Activated T-cell treated with anti-CD3 and anti-CD28 coated beads for 1 hour (primary cell): ENCODE measurements at places on chromosomes 11 and 22.

DNA sequence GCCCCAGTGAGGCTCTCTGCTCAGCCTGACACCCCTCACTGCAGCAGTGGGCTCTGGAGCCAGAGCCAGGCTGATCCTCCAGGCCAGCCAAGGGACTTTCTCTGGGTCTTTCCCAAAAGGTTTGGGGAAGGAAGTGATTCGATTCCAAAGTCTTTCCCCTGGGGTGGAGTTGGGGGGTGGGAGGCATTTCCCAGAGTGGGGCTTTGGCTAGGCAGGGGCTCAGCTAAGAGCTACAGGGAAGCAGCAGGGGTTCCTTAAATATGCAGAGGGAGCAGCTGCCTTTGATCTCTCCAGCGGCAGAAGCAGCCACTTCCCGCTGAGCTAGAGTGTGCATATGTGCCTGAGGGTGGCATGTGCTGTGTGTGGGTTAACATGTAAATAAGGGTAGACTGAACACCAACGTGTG, 192.9 kb downstream of the INSC start:
- no peak for DNase-seq

GRCh38 chr11:100738701-100739270, 51.7 kb downstream of the ARHGAP42 start:
- no peak for DNase-seq

DNA sequence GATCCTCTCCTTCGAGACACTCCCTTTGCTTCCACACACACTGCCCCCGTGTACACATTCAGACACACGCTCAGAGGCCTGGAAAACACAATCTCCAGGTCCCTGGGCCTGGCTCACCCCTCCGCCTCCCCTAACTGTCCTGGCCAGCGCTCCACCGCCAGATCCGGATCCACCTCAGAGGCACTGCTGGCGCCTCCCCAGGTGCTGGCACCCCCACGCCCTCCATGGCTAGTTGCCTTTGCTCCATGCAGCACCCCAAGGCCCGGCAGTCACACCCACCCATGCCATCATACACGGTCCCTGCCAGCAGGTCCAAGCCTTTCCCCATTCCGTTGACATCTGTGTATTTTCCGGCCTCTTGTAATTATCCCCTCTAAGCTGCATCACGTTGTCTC, 11.1 kb downstream of the SPTBN2 start:
- no peak for DNase-seq

DNA sequence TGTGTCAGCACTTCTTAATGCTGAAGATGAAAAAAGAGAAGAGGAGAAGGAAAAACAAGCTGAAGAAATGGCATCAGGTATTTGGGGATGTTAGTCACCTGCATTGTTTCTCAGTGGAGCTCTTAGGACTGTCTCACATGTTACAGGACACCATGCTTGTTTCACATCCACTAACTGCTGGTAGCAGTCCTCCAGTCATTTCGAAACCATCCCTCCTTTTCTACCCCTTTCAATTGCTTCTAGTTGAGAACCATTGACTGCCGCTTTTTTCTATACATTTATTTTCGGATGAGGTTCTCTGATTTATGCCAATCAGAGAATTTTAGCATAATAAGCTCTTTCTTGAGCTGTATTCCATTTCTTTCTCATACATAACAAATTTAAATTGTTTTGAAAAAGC, 21.5 kb downstream of the BIRC2 start:
- no peak for DNase-seq

DNA sequence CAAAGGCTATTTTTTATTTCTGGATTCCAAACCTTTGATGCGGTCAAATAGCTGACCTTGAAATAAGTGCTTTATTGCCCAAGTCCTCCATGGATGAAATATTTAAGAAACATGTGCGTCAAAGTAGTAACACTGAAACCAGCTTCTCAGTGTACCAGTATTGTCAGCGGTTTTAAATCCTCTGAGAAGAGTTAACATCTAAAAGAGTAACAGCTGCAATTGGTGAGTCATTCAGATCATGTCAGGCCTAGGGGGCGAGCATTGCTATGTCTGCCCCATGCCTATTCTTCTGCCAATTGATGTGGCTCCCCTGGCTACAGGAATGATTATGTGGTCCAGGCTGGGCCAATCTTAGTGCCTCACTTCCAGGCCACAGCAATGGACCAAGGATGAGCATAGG, 263.3 kb upstream of the SORL1-AS1 start:
- DNase-seq, result no peak

- DNase-seq, result no peak
Observed at GRCh38 chr11:67542971-67543370, 19.7 kb upstream of the CABP2 start.

GRCh38 chr11:76808171-76808570, 25.0 kb downstream of the TSKU start:
- DNase-seq, result no peak

DNA sequence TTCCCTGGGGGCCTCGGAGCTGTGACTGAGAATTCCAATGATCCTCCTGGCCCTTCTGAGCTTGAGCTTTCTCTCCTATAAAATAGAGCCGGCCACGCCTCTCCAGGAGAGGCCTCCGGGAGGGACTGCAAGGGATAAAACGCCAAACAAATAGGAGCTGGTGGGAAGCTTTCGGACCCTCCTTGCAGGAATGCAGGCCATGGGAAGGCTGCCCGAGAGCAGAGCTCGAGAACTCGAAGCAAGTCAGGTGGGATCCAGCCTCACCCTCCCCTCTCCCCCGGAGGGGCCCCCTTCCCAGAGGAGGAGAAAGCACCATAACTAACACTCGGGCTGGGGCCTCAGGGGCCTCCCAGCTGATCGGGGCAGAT, 34.6 kb downstream of the FLRT1 start:
- no peak for DNase-seq

DNA sequence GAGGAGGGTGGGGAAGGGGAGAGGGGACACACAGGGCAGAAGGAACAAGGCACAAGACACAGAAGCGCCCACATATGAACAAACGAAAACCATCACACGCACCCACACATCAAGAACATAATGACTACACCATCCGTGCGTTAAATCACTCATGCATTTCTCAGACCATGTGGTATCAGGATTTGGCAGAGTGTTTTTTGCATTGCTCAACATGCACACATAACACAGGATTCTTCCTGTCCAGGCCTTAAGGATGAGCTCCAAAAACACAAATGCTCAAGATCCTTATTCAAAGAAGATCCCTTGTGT, 309.5 kb downstream of the CADM1 start:
- DNase-seq, result no peak

GRCh38 chr11:111918390-111919256, at the start of gene C11orf52:
Gene C11orf52 (plus strand): TSS chr11:111918913. CDS start chr11:111918973, 60 bp downstream.
- no peak for DNase-seq

GRCh38 chr11:128592454-128592853, 5.1 kb upstream of the ETS1 start:
- DNase-seq, result no peak

- no peak for DNase-seq
Observed at GRCh38 chr22:45785458-45785857, 113.8 kb downstream of the ATXN10 start.

- DNase-seq, result no peak
Observed at GRCh38 chr22:20904008-20904979, 12.9 kb upstream of the CRKL start.

- no peak for DNase-seq
Observed at GRCh38 chr11:63506876-63507275, 992 bp downstream of the LGALS12 start.

DNA sequence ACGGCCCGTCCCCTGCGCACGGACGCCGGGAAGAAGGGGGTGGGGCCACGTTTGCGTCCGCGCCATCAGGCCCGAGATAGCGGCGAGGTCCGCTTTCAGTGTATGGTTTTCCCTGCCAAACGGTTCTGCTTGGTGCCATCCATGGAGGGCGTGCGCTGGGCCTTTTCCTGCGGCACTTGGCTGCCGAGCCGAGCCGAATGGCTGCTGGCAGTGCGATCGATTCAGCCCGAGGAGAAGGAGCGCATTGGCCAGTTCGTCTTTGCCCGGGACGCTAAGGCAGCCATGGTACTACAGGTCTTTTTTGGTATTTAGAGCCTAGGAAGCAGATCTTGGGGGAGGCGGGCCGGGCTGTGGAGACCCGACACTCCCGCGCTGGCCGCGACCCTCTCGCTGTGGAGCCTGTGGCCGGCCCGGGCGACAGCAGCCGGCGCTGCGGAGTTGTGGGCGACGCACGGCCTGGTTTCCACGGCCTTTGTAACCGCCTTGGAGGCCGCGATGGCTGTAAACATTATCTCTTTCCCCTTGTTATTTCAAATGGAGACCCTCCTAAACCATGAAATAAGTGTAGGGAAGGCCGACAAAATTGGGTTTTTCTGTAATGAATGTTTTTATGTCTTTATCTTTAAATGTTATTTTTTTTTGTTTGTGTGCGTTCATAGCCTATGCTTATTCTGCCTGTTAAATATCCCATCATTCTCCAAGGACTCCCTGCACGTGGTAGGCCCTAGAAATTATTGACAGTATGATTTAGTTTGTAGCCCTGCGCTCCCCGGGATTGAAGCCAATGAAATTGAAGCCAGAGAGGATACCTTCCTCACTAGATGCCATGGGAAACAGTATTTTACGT, at the start of gene AASDHPPT:
AASDHPPT (plus strand) TSS at position 54 of the 847 bp plus-strand sequence; CDS start at position 103, 49 bp downstream.
- DNase-seq, result no peak

- no peak for DNase-seq
Observed at GRCh38 chr11:111308140-111308539, 9.8 kb downstream of the POU2AF3 start.

DNA sequence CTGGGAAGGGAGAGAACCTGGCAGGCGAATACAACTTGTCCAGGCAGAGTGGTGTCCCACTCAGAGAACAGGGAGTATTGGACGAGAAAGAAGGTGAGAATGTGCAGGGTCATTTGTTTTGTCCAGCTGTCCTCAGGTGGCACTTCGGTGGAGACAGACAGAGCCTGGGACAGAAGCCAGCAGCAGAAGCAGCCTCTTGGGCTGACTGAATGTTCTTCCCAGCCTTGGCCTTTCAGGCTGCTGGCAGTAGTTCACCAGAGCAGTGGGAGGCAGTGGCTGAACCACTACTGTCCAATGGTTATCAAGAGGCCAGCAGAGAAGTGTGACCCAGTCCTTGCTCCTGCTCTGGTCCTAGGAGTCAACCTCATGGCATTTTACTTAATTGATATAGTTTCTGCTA, 331.1 kb upstream of the NARS2 start:
- DNase-seq, result no peak

GRCh38 chr22:22138915-22139314, 105.7 kb upstream of the VPREB1 start:
- DNase-seq, result no peak

GRCh38 chr11:112555491-112556364, 295.1 kb upstream of the PLET1 start:
- DNase-seq, result peak; percentile 66

DNA sequence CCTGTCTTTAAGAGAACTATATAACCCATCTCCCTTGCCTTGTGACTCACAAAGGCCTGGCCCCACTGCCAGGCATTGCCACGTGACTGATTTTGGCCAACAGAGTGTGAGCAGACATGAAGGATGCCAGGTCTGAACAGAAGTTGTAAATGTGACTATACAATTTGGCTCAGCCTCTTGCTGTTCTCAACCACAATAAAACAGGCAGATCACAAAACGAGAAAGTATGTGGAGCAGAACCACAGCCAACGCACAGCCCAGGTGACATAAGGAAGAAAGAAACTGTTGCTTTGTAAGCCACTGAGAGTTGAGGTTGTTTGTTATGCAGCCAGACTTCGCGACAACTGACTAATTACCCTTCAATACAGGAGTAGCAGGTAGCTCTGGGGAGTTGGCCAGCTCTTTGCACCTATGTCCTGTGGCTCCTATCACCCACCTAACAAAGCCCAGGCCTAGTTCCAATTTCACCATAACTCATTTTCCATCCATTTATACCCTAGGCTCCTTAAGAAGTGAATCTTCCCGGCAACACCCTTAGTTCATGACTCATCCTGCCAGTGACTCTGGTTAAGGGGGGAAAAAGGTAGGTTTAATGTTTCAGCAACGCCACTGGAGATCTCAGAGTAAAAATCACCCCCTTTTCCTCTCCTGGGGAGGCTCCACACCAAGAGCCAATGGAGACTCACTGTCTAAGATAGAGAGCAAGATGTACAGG, 53.7 kb downstream of the GALNT18 start:
- DNase-seq, result no peak

DNA sequence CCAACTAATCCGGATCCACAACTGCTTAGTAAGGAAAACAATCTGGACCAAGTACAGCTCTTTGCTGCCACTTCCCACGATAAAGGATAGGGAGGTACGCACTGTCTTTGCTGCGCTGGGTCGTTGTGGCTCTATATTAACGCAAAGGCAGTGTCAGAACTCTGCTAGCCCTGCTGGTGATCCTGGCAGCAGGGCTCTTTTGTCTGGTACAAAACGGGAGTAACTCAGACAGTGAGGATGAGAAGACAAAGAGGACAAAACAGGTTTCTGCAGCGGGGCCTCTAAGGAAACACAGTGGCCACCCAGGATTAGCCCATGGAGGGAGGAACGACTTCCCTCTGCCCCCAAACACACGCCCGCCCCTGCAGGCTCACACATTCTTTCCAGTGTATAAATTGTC, 26.1 kb downstream of the GAL start:
- no peak for DNase-seq

DNA sequence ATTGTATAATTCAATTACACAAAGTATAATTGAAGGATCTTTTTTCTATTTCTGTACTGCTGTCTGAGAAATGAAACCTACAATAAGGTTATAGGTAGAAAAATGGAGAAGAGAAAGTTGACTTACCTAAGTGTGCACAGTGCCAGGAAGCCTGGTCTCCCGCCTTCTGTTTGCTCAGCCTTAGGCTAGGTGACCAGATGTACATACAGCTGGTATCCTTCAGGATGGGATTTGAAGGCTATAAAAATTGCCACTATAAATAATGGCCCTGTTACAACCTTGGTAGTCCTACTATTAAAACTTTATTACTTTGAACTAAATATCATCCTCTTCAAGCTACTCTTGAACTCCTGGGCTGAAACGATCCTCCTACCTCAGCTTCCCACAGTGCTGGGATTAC, 19.7 kb downstream of the OR51E2 start:
- DNase-seq, result no peak

GRCh38 chr11:75066061-75066460, 30.6 kb downstream of the OR2AT4 start:
- DNase-seq, result no peak

DNA sequence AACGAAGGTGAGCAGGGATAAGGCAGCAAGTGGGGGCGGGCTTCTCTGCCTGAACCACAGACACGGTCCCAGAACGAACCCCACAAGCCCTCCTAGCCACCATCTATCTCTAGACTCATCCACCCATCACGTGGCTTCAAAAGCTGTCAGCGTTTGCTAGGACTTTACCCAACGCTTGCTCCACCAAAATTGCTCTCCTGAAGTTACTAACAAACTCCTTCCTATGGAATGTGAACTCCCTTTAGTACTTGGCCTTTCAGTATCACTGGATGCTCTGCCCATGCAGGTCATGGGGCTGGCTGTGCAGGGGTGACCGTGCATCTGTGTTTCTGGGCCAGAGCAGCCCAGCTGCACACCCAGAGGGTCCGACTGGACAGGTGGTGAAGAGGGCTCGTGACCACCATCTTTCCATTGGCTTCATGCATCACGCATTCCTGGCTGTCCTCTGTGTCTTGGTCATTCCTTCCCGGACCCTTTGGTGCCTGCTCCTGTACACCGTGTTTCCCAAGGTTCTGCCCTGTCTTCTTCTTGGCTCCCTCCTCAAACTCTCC, 85.1 kb downstream of the MYO7A start:
- no peak for DNase-seq

- no peak for DNase-seq
Observed at GRCh38 chr11:44298862-44299261, 11.1 kb downstream of the ALX4 start.

- no peak for DNase-seq
Observed at GRCh38 chr22:19943082-19944026, 1.7 kb upstream of the TXNRD2 start.
